NCI-H1417 (cell line): ENCODE measurements at places on chromosomes 3 and 15.
A peak's percentile ranks its signal among the peaks of the same experiment; 100 is the strongest.

DNA sequence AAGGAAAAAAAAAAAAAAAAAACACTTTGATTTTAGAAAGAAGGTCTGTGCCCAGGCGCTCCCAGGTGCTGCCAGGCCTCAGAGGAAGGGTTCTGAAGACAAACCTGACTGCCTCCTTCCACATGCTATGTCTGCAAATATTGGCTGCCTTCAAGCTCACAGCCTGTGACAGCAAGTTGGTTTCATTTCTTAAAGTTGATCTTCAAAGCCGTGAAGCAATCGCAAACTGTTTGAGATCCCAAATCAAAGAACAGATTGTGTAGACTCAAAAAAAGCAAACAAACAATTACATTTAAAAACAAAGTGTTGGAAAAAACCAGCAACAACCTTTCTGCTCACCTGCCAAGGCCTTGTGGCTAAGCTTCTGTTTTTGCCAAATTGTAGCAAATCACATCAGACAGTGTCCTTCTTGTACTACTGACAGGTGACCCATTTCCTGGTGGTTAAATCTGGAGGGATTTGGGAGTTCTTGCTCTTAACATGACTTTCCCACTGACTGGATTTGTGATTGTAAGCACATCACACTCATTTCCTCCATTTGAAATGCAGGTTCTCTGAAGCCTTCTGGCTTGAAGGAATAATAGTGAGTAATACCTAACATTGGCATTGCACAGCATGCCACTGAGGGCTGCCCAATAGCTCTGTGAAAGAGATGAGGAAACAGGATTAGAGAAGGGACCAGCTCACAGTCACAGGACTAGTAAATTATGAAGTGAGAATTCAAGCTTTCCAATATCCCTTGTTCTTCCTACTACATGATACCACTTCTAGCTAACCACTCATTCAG lies 502.4 kb downstream of the LPP start:
- DNase-seq: no peak

DNA sequence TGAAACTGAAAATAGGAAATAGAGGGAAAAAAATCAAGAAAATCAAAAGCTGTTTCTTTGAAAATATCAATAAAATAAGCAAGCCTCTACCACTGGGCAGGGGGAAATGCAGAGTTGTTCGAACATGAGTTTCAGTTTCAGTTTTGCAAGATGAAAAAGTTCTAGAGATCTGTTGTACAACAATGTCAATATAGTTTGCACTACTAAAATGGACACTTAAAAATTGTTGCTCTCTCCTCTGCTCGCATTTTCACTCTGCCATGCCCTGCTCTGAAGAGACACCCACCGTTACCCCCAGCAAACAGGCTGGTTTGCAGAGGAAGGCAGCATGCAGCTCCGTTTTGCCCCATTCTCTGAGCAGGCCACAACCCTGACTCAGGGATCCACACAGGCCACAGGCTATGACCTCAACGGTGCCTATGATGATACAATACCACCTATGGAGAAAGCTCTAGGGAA lies 64.5 kb downstream of the ZNF148 start:
- DNase-seq: no peak

DNA sequence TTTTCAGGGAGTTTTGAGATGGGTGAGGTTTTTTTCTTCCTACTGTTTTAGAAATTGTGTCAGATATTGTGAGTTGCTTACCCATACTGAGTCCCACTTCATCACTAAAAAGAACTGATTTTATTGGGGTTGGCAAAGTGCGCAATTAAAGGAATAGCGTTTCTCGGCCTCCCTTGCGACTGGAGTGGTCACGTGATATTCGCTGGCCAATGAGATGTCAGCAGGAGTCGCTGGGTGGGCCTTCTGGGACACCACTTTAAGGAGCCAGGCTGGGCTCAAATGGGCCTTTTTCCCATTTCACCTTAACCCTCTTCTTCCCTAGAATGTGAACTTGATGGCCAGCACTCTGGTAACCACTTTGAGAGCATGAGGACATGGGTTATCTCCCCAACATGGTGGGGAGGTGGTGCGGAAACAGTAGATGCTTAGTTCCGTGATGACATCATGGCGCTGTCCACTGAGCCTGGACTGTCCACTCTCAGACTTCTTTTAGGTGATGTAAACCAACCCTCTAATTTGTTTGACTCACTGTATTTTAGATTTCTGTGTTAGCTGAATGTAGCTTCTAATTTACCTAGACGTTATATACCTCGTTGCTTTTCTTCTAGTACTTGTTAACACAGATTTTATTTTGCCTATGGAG lies 13.2 kb upstream of the IQCF5 start:
- no peak for DNase-seq

GRCh38 chr3:33186524-33187367 lies 31.9 kb downstream of the SUSD5 start:
- no peak for DNase-seq

- DNase-seq: peak; percentile 29
Observed at GRCh38 chr3:78174821-78175220, 1134.9 kb downstream of the ROBO2 start.
